ENCODE measurements at places on chromosomes 6 and 20.

DNA sequence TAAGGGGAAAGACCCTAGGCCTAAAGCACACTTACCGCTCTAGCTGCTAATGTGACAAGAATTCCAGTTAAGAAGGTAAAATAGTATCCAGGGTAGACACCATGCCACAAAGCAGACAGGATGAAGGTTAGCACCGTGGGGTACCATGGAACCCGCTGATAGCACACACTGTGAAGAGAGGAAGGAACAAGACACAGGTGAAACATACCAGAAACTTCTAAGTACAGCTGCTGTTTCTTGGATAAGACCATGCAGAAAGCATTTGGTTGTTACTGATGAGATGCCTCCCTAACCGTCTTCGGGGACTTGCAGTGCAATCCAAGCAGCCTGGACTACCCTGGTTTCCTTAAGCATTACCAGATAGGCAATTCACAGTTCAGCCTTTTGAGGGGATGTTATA is 99.4 kb downstream of the MBOAT1 start:
- no peak for DNase-seq

- no peak for DNase-seq
Observed at GRCh38 chr6:147823936-147824335, 315.4 kb downstream of the SAMD5 start.

GRCh38 chr6:54586251-54586650 is 260.3 kb upstream of the FAM83B start:
- no peak for DNase-seq

GRCh38 chr6:143773506-143774150 is 69.5 kb upstream of the LTV1 start:
- DNase-seq = no peak

- no peak for DNase-seq
Observed at GRCh38 chr6:87575423-87575822, 14.4 kb downstream of the RARS2 start.

GRCh38 chr20:37986044-37986858 is 47.0 kb downstream of the TTI1 start:
- no peak for DNase-seq

DNA sequence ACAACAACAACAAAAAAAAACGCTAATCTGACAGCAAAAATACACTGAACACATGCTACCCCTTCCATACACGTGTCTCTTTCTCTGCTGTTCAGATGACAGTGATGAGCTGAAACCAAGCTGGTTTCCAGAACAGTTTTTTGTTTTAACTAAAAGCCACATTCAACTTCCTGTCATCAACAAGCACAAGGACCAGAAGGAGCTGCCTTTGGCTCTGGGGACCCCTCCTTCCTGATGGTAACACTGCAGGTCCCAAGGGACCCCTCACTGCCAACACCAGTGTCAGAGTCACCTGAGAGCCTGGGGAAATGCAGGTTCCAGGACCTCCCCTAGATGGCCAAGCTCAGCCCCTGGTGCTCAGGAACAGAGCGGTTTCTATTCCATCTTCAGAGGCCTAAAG is 6.0 kb downstream of the CST7 start:
- no peak for DNase-seq

- DNase-seq = no peak
Observed at GRCh38 chr20:6819599-6819998, 52.1 kb downstream of the BMP2 start.

DNA sequence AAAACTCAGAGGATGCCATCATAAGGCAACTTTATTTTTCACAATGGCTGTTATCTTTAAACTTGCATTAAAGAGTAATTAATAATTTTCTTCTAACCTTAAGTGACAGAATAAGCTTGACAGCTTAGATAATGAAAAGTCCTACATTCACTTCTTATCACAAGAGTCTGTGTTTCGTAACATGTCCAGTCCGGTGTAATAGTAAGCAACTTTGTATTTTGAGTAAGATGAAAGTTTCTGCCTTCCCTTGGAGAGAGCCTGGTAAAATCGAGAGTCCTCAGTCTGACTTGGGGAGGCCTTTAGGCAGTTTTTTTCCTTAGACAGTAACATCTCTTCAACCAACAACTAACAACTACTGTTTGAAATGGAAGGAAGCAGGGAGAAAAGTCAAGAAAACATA is 195.6 kb downstream of the GRM1 start:
- no peak for DNase-seq

DNA sequence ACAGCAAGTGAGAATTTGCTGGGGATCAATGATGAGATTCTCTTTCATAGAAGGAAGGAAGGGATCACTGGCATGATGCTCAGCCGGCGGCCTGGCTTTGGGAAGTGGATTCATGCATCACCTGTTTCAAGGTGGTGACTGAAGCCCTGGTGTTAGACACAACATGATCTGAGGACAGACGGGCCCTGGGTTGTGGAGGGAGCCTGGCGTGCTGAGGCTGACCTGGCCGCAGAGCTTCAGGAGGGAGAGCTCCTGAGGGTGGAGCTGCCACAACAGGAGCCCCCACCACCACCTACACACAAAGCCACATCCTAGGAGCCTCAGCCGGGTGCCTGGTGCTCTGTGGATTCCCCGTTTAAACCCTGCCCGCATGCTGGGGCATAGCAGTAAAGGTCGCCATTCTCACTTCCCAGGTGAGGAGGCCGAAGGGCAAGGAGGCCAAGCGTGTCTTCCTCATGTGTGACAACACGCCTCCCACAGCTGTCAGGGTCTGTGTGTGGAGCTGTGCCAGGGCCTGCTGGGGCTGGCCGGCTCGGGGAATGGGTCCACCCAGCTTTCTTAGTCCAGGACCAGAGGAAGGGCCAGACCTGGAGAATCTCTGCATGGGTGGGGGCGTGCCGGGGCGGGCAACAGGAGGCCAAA is 107.0 kb downstream of the ERMARD start:
- DNase-seq = no peak

DNA sequence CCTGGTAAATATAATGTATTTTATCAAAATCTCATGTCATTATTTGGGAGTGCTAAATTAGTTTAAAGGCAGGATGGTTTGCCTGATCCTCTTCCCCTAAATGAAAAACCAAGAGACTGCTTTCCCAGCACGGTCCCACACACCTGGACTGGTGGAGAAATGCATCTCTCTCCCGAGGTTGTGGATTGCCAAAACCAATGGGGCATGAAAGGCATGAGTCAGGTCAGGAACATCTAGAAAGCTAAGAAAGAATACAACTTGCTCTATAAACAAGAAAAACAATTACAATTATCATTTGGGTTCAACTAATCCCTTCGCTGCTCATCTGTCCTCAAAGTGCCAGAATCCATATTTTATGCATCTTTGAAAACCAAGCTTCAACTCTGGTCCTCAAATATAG is 308.3 kb upstream of the IRAK1BP1 start:
- no peak for DNase-seq

- DNase-seq = no peak
Observed at GRCh38 chr6:79070206-79070825, 7.7 kb downstream of the PHIP start.

GRCh38 chr6:169949511-169950097 is 198.2 kb downstream of the ERMARD start:
- no peak for DNase-seq

DNA sequence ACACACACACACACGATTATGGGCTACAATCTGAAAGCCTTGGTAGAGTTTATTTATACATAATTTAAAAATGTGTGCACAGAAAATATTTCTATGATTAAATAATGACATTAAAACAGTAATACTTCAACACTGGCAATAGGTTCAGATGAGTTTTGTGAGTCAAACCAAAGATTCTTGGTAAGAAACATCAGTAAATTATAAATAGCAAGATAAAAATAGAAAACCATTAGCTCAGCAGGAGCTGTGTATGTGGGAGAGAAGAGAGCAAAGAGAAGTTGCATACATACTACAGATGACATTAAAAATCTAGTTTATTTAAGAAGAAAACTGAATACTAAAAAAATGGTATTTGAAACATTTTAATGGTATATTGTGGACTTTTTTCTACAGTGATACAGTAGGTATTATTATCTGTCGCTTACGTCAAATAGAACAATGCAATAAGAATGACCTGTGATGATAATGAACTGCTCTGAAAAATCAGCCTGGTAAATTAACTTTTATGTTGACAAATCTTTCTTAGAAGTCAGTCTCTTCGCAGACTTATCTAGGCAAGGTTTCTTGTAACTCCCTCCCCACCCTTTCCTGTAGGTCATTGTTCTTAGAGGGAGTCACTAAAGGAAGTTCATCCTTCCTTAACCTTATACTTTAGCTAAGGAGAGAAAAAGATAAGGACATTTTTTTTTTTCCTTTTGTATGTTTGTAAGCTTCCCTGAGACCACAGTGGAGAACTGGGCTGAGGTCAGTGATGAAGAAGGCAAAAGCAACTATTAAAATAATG is 149.3 kb downstream of the GJA1 start:
- no peak for DNase-seq

GRCh38 chr6:38160831-38161230 is 341.3 kb downstream of the ZFAND3 start:
- DNase-seq = no peak

DNA sequence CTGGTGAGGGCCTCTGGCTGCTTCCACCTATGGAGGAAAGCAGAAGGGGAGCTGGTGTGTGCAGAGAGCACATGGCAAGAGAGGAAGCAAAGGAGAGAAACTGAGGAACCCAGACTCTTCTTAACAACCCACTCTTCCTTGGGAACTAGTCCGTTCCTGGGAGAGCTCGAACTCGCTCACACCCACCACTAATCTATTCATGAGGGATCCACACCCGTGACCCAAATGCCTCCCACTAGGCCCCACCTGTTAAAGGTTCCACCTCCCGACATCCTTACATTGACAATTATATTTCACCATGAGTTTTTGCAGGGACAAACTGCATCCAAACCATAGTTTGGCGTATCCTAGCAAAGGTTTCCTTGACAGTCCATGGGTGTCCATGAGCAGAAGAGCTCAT is 123.2 kb downstream of the TBC1D7 start:
- DNase-seq = no peak

GRCh38 chr6:220312-220711 is 72.0 kb upstream of the DUSP22 start:
- DNase-seq = no peak

DNA sequence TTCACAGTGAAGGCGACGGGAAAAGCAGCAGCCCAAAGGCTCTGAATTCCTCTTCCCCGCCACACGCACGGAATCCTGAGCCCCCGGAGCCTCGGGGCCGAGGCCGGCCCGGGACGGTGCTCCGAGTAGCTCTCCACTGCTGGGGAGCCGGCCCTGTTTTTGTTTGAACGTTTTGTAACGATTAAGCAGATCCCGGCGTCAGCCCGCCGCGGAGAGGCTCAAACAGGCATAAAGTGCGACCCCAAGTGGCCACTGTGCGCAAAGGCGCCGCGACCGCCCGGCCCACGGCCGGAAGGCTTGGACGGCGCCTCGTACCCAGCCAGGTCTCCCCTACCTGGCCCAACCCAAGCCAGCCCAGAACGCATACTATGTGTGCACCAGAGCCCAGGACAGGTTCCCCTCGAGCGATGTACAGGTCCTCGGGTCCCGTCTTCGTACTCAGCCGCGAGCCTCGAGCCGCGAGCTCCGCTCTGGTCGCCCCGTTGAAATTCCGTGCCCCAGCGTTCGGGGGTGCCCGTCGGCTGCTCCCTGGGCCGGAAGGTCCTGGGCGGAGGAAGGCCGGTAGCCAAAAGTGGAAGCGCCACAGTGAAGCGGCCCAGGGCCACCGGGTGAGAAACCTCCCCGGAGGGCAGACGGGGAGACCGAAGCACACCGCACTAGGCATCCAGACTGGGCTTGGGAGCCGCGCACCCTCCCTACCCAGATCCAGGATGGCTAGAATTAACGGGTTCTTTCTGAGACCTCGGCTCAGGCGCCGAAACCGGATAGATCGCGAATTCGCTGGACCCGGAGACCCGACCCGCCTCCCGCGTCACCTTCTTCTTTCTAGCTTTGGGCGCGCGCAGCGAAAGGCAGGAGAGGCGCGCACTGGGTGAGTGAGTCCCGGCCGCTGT is 1.2 kb upstream of the MAFB start:
- peak; percentile 91 for DNase-seq

DNA sequence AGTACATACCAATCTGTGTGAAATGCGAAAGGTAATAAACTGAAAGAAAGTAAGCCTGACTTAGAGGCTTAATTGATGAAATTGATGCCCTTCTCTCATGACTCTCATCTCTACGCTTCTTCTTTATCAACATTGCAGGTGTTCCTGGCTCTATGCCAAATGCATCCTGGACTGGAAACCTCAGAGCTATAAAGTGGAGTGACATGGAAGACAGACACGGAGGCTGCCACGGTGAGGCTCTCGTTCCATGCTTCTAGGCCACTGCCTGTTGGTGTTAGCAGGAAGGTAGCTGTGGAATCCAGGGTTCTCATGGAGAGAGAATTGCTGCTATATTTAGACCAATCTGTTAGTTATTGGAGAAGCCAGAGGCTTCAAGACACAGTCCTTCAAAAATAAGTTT is 73.2 kb downstream of the C6orf52 start:
- no peak for DNase-seq

DNA sequence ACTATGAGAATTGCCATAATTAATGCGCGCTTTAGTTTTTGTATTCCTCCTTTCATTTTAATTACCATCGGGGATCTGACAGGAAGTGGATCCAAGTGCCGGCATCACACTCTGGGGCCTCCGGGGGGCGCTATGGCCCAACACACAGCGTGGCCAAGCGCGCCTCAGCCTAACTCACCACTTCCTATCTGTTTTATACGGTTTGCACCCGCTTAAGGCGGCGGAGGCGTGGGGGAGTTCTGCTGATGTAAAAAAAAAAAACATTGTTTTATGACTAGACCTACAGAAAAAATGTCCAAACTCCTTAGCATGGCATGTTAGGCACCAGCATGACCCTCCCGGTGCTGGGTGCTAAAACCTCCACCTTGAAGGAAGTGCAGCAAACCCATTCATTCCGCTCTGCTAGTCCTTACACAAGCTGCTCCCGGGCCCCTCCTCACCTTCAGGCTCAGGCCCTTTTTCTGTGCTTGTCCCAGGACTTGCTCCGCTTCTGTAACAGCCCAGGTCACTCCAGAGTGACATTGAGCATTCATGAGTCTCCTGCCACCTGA is 4.5 kb upstream of the EBF4 start:
- no peak for DNase-seq

- DNase-seq = no peak
Observed at GRCh38 chr6:125679651-125680050, 69.8 kb upstream of the HEY2 start.

GRCh38 chr6:128025478-128025877 is 124.6 kb upstream of the THEMIS start:
- DNase-seq = no peak

DNA sequence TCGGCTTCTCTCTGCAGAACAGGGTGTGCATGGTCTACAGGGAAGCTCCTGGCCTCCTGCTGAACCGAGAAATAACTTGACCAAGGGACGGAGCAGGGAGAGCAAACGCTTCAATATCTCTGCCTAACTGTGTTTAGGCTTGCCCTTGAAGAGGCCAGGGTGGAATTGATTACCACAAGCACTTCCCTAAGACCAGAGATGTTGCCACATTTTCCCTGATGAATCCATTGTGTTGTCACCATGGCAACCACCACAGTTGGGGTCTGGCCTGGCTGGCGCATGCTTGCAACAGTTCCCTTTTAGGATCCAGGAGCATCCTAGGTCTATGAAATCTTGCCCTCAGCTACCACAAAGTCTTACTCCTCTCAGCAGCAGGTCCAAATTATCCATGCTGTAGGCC is 213.5 kb upstream of the SULF2 start:
- DNase-seq = no peak

All from HTR-8/SVneo (cell line).